NCI-H2081 treated with DMSO at 0.1 percent for 48 hours (cell line): ENCODE measurements at places on chromosomes 12 and 14.

- DNase-seq, result no peak
These were observed 75.8 kb downstream of the RIN3 start for GRCh38 chr14:92589213-92589852.

GRCh38 chr12:59389968-59390576 lies 205.8 kb upstream of the SLC16A7 start:
- DNase-seq, result no peak

DNA sequence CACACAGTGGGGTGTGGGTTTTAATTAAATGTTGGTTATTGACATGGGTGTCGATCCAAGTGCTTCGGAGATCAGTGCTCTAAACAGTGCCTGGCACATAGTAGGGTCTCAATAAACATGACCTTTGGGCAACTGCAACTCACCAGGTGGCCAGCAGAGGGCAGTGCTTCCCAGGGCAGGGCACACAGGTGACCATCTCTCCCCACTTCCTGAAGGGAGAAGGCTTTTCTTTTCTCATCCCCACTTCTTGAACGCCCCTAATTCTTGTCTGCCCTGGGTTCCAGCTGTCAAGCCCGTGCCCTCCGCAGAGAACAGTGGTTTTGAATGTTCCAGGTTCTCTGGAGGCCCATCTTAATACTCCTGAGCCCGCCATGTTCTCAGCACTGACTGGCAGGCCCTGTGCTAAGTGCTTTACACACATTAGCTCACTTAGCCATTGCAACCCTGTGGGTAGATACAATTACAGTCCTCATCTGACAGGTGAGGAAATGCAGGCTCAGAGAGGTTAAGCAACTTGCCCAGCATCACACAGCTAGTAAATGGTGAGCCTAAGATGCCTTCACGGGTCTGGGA lies 16.3 kb downstream of the RAPGEF3 start:
- no peak for DNase-seq

DNA sequence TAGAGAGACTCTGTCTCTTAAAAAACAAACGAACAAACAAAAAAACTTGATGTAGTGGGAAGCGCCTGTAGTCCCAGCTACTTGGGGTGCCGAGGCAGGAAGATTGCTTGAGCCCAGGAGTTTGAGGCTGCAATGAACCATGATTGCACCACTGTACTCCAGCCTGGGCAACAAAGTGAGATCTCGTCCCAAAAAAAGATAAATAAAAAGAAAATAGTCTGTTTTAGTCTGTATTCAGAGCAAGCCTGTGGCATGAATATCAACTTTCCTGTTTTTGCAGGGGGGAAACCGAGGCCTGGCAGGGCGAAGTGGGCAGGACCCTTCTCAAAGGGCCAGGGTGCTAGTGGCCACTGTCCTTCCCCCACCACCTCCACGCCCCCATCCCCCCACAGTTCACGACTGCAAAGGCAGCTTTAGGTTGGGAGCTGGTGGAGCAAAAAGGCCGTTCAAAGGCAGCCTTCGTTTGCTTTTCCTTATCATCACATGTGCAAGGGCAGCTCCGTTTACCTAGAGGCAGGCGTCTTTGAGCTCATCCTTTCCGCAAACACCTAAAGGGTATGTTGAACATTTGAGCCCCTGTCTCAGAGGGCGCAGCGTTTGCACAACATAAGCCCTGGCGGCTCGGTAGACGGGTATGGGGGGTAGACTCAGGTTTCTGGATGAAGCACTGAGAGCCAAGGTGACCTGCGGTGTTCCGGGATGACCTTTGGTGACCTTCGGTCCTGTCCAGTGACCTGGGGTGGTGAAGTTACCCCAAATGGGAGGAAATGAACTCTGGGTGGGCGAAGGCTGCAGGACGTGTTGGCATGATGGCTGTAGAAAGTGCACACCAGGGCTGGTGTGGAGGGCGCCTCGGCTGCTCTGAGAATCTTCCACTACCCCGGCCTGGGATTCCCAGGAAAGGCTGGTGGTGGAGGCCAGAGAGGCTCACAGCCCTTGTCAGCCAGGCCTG lies 8.7 kb upstream of the MEG3 start:
- DNase-seq, result no peak

DNA sequence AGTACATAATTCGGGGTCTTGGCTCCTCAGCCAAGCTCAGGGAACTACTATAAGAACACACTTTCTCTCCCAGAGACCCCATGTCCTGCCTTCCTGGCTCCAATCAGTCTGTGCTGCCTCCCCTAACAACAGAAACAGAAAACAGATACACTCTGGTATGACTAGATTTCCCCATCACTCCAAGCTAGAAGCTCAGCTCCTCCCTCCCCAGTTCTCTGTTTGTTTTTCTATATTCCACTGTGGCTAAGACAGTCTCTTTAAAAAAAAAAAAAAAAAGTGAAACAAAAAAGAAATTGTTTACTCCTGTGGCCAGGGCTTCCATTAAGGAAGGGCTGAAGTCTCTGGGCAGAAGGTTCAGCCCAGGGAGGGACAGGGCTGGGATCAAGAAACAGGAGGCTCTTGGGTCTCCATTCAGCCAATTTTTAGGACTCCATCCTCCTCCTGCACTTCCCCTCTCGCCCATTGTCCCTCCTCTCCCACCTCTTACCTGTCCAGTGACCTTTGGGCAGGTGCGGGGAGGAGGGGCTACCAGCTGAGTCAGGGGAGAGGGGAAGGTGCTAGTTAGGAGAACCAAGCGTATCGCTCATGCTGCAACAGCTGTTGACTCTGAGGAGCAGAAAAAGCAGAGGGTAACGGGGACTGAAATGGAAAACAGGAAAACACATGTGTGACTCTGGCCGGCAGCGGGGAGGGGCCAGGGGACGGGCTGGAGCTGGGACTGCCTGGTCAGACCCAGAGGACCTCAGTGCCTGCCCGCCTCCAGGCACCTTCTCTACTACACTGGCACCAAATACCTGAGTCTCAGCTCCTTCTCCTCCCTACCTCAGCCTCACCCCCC lies 4.1 kb upstream of the SLC7A7 start:
- DNase-seq, result no peak

- DNase-seq, result no peak
These were observed 91.1 kb downstream of the MYF5 start for GRCh38 chr12:80807640-80808288.
